CMK (cell line): ENCODE measurements at places on chromosomes 11 and 22.

DNA sequence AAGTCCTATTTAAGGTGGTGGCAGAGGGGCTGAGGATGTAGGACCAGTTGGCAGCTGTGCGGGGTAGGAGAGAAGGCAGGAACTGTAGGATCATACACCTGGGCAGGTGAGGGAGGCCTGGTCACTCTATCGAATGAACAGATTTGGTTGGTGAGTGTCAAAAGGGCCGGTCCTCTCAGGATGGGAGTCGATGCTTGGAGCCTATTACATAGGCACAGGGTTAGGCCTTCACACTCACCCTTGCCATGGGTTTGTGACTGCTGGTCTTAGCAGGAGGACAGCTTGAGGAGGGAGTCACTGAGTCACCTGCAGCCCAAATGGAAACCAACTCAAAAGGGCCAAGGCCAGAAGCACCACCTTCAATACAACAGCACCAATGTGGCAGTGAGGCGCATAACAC, 80.2 kb upstream of the NARS2 start:
- no peak for DNase-seq

DNA sequence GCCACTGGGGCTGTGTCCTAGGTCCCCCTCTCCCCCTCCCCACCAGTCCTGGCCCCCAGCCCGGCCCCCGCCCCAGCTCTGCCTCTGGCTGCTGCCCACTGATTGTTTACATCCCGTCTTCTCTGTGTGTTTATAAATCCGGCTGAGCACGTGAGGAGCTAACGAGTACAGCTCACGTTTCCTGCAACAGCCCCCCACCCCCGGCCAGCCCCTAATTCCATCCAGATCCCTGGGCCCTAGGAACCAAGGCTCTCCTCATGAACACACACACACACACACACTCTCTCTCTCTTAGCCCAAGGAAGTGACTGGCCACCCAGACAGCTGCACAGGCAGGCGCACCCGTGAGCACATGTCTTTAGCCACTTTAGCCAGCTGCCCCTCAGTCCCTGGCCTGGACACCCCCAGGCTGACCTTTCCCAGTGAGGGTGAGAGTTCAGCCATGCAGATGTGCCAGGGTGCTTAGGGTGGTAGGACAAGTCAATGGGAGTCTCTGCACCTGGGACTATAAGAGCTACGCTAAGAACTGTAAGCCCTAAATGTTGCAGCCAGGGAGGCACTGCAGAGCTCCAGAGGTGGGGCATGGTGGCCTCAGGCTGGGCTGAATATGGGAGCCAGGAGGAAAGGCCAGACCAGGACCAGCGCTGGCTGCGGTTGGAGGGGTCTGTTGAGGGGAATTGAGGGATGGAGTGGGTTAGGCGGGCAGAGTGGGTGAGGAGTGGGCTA, 2.9 kb downstream of the CLCF1 start:
- DNase-seq = no peak

DNA sequence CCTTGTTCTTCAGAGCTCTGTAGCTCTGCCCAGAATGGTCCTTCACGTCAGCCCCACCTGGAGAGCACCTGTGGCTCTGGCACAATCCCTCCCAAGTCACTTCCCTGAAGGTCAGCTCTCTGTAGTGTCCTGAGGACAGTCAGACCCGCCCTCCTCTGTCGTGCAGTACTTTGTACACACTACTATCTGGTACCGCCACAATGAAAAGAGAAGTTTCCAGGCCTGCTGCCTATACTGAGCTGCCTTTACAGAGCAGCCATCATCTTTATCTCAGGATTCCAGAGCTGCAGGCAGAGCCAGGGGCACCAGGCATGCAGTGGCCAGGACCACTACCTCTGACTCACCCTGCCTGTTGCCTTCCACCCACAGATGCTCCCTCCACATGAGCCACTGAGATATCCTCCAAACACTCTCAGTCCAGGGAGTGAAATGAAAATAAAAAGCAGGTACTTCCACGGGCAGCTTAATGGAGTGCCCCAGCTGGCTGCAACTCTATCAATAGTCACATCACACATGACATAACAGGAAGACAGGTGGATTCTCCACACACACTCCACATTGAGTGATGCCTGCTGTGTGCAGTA, 7.3 kb downstream of the PACSIN2 start:
- no peak for DNase-seq

- DNase-seq = no peak
These were observed 56.9 kb downstream of the SLC35F2 start for GRCh38 chr11:107801641-107802040.

DNA sequence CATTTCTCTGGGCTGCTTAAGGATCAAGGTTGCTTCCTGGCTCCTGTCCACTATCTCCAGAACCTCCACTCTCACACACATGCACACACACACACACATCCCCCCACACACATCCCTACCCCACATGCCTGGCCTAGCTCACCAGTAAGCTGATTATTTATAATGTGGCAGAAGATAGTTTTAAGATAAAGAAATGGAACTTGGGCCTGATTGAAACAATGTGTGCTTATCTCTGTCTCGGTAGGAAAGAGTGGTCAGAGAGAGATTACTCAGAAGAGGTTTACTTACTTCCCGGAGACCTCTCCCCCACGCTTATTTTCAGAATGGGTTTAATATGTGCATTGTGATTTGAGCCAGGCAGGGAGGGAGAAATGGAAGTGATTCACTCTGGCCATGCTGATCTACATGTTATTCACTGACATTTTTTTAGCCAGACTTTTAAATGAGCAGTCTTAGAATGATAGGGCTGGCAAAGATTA, 422.4 kb downstream of the TENM4 start:
- DNase-seq = peak; percentile 69

DNA sequence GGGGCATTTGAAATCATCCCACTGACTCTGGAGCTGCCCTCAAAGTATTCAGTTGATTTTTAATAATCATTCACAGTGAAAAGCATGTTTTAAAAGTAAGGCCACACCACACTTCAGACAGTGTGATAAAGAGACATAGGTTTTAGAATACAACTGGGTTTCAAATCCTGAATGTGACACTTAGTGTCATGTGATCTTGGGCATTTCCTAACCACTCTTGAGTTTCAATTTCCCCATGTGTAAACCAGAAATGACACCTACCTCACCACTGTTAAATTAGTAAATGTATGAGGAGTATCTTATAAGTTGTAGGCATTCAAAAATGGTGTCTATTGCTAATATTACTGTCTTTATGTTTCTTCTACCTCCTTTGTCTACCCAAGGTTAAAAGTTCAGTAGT, 5.4 kb downstream of the TMEM123 start:
- DNase-seq = no peak

GRCh38 chr11:120912504-120912903, 111.4 kb upstream of the TBCEL start:
- DNase-seq = no peak
